Inflammatory macrophage treated with lipopolysaccharide for 4 hours (primary cell): ENCODE measurements at places on chromosomes 3 and 15.

- DNase-seq: no peak
These were observed 19.3 kb upstream of the PYDC2 start for GRCh38 chr3:191441687-191442086.

- no peak for DNase-seq
These were observed 436.8 kb downstream of the MFSD1 start for GRCh38 chr3:159238646-159239045.

DNA sequence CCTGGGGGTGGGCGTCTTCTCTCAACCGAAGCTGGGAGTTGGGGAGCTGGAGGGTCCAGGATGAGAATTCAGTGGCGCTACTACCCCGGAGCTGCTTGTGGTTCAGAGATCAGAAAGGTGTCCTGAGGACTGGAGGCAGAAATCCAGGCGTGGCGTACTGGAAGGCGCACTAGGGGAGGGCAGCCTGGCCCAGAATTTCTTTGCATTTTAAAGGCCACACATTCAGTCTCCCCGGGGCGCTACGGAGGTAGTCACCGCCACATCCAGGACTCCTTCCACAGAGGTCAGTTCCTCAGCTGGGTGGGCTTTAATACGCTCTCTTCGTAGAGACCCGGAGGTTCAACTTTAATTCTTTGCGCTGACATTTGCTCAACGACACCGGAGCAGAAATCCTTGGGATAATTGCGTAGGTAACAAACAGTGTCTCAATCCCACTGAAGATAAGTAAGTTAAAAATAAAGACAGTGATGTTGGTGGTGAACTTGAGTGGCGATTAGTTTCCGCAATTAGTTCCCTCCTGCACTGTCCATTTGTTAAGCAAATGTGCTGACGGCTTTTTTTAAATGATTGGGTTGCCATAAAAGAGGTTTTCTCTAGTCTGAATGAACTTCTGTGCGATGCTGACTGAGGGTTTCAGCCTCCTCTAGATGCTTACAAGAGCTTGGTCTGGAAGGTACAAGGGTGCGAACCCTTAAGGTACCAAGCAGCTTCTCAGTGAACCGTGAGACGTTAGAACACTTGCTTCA is 535 bp downstream of the MCTP2 start:
- DNase-seq: no peak

- DNase-seq: no peak
These were observed 124.3 kb downstream of the BDH1 start for GRCh38 chr3:197431346-197431910.

DNA sequence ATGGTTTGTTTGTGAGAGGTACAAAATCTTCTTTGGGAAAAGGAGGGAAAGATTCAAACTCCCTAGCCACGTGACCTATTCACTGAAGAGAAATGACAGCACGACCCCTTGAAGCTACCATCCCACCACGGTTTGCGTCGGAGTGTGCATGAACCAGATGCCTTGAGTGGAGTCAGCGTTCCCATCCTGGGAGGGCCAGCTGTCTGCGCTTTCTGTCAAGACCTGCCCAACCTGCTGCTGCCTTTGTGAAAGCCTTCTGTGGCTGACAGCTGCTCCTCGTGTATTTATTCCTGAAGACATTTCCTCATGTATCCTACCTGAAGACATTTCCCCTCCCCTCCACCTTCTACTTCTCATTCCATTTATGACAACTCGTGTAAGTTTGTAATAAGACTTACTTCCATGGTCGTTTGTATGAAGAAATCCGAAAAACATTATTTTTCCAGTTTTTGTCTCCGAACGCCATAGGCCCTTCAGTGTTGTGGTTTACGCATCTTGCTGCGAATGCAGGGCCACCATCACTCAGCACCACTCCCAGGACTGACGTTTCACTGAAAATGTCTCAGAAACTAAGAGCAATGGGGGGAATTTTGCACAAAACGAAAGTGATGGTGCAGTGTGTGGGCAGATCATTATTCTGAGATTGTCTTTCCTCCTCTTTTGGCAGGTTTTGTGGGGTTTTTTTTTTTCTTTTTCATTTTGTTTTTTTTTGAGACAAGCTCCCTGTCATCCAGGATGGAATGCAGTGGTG is 18.9 kb downstream of the EBLN2 start:
- DNase-seq: no peak

- DNase-seq: no peak
These were observed 101.3 kb downstream of the MYH15 start for GRCh38 chr3:108408883-108409799.

GRCh38 chr3:143357700-143358099 is 238.1 kb downstream of the CHST2 start:
- DNase-seq: no peak

DNA sequence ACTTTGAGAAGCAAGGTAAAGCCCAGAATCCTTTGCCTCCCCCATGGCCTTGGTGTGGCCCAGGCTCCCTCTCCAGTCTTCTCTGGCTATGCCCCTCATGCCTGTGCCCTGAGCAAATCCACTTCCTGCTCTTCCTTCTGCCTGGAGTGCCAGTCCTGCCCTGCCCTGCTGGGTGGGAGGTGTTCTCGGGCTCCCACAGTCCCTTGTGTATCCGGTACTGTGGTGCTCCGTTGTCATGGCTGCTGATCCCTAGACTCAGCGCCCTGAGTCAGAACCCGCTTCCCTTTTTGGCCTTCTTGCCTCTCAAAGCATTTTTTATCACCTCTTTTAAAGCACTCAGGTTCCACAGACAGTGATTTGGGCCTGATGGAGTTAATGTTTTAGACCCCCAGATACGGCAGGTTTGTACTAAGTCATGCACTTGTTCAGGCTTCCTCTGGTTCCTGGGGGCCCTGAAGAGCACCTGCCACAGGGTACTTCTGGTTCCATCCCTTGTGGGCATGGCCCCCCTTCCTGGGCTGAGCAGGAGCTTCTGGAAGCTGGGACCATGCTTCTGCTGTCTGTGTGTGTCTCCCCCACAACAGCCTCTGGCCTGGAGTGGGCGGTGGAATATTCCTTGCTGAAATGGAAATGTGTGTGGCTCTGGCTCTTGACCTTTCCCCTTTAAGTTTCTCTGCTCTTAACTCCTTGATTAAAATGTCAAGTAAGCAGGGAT is 29.6 kb upstream of the ADAMTS7 start:
- DNase-seq: peak; percentile 50

- DNase-seq: no peak
These were observed 423.7 kb downstream of the C3orf38 start for GRCh38 chr3:88573472-88573871.

GRCh38 chr15:45221967-45222366 is 30.1 kb upstream of the SLC28A2 start:
- DNase-seq: no peak

DNA sequence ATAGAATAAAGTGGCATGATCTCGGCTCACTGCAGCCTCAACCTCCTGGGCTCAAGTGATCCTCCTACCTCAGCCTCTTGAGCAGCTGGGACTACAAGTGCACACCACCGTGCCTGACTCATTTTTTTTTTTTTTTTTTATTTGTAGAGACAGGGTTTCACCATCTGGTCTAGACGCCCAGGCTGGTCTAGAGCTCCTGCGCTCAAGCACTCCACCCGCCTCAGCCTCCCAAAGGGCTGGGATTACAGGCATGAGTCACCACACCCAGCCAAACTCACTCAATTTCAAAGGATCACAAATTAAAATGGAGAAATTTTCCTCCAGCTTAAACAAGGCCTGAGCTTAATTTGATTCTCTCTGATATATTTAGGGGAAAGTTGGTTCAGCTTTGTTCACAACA is 27.3 kb upstream of the NMB start:
- peak; percentile 80 for DNase-seq

GRCh38 chr3:126540951-126541627 is 17.1 kb downstream of the CHST13 start:
- no peak for DNase-seq

DNA sequence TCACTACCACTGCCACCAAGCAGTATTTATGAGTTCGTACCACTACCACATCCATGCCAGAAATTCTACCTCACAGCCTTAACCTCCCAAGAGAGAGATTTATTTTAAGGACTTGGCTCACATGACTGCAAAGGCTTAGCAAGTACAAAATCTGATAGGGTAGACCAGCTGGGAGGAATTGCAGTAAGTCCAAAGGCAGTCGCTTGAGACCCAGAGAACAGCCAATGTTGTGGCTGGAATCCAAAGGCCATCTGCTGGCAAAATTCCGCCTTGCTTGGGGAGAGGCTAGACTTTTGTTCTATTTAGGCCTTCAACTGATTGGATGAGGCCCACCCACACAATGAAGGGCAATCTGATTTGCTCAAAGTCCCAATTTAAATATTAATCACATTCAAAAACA is 101.4 kb upstream of the STT3B start:
- DNase-seq: no peak

- peak; percentile 59 for DNase-seq
These were observed at the start of gene CEMIP for GRCh38 chr15:80778964-80779657. TSS of gene CEMIP (plus strand) at chr15:80779370. CDS start at chr15:80873880, 94,510 bp downstream.

DNA sequence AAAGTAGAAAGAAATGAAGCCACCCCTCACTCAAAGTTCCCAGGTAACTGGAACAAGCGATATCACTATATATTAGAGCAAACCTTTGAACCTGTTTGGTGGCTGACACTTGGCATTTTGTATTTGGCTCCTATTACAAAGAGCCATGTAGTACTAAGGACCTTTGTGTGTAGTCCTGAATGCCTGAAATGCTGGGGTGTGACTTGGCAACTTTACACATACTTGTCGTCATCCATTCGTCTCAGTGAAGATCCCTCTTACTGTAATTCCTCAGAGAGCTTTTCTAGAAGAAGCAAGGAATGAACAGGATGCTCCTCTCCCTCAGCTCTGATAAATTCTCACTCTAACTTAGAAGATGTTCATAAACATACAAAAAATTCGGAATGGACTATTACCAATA is 216.1 kb upstream of the CDIN1 start:
- DNase-seq: no peak

DNA sequence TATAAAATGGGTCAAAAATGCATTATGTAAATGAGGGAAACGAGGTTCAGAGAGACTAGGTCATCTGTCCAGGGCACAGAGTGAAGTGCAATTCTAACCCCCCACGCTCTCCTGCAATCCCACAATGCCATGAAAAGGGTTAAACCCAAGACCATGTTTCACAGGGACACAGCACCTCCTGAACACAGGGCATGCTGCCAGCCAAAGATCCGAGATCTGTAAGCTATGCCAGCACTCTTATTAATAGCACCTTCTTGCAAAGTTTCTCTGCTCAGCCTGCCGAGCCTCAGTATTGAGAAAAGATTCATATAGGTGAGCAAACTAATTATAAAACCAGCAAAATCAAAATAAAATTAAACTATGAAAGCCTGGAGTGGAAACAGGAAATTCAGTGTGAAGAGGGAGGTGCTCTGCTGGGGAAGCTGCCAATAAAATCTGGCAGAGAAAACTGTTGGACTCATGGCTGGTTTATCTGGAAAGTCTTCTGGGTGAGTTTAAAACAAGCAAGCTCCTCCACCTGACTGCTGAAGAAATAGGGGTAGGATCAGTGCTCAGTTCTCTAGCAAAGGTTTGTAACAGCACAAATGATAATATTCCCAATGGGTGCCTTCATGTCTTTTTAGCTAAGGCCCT is 50.3 kb downstream of the LRIG1 start:
- no peak for DNase-seq

- DNase-seq: no peak
These were observed 11.4 kb downstream of the EIF4G1 start for GRCh38 chr3:184325715-184326369.

DNA sequence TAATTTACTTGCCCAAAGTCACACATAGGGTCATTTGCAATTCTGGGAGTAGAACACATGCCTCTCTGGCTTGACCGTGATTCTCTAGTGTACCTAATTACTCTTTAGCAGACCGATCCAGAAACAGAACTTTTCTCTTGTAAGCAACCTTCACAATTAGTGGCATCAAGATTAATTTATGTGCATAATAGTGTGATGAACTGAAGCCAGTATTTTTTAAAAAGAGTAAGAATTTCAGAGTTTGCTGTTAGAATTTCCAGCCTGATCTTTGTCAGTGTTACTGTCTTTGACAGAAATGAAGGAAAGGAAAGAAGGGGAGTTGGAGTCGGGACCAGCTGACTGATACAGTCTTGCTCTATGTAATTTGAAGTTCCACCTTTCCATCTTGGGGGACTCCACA is 137.1 kb downstream of the SPATA16 start:
- no peak for DNase-seq

DNA sequence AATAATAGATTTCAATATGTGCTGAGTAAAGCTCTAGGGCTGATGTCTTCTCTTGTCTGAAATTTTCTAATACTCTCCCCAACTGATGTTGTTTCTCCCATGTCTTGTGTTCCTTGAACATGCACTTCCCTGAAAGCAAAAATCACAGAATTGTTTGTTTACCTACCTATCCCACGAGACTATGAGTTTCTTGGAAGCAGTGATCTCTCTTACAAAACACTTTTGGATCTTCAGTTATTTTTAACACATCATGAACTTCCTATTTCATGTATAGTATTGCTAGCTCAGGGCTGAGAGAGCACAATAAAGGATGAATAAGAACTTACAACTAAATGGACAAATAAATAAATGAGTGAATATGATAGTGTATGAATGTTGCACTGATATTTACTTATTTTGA is 365.0 kb downstream of the ROBO2 start:
- DNase-seq: no peak

DNA sequence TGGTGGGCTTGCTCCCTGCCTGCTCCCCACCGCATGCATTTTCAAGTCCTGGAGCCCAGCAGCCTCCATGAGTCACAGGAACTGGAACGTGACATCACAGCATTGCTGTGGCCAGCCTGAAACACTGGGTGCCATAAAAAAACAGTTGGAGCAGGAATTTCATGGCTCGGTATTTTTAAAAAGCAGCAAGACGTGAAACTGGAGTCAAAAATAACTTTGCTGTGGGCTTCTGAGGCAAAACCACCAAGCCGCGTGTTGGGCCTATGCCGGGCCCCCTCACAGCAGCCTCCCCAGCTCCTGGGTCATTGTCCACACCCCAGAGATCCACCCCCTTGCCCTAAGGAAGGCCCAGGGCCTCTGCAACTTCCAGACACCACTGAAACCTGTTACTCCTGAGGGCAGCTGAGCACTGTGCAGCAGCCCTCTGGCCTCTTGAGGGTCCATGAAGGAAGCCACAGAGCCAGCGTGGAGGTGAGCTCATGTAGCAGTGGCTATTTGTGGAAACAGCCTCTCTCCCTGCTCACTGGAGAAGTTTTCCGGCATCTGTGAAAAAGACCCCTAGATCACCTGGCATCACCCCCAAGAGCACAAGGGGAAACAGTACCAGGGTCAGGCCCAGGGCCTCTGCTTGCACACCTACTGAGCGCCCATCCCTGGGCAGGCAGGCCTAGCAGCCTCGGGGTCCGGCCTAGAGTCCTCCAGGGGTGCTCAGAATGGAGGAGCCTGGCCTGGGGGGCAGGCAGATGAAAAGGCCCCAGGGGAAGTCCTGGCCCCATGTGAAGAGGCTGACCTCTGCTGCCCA is 34.0 kb upstream of the DUSP7 start:
- peak; percentile 22 for DNase-seq

DNA sequence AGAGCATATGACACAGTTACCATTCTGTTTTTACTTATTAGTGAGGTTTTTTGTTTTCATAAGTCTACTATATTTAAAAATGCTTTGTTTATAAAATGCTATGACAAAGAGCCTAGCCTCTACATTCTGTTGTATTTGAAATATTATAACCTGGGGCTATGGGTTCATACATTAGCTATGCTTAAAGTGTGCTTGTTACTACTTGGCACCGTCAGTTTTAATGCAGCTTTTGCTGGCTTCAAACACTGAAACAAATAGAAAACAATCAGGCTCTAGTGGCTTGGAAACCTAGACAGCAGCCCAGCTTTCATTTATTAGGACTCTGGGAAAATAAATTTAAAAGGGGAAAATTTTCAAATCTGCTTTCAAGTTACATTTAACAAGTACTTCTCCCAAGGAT is 635.9 kb downstream of the CADM2 start:
- no peak for DNase-seq

GRCh38 chr3:119637679-119638477 is 22.5 kb downstream of the POPDC2 start:
- DNase-seq: peak; percentile 95
